ENCODE measurements at places on chromosomes 3 and 15.
A peak's percentile ranks its signal among the peaks of the same experiment; 100 is the strongest.

- DNase-seq, result no peak
These were observed 23.0 kb downstream of the MYH15 start for GRCh38 chr3:108487439-108487838.

DNA sequence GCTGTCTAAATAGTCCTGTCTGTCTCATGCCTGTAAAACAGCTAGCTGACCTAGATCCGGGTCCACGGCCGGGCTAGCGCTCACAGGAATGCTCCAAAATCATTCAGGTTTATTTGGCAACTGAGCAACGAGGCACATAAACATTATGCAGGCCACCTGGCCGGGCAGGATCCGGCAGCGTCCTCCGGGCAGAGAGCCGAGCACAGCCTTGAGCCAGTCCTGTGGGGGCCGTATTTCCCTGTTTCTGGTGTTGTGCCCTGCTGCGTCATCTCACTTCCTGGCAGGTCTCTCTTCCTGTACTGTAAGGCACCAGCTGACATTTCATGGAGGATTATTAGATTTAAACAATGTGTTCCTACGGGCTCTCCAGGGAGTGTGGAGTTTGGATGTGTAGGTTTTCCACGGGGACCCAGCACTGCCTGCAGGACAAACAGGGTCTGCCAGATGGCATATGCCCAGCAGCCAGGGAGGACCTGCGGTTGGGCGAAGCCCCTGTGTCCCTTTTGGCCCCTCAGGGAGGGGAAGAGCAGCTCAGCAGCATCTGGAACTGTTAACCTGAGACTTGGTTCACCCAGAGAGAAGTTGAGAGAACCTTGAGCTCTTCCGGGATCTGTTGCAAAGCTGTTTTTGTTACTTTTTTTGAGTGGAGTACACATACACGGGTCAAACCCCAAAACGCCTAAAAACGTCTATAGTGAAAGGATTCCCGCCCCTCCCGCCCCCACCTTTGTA lies 16.6 kb upstream of the LRRK1 start:
- peak; percentile 78 for DNase-seq

GRCh38 chr15:63029676-63030075 lies 12.9 kb upstream of the TPM1 start:
- no peak for DNase-seq

- no peak for DNase-seq
These were observed 40.5 kb upstream of the SEC13 start for GRCh38 chr3:10361375-10361774.

DNA sequence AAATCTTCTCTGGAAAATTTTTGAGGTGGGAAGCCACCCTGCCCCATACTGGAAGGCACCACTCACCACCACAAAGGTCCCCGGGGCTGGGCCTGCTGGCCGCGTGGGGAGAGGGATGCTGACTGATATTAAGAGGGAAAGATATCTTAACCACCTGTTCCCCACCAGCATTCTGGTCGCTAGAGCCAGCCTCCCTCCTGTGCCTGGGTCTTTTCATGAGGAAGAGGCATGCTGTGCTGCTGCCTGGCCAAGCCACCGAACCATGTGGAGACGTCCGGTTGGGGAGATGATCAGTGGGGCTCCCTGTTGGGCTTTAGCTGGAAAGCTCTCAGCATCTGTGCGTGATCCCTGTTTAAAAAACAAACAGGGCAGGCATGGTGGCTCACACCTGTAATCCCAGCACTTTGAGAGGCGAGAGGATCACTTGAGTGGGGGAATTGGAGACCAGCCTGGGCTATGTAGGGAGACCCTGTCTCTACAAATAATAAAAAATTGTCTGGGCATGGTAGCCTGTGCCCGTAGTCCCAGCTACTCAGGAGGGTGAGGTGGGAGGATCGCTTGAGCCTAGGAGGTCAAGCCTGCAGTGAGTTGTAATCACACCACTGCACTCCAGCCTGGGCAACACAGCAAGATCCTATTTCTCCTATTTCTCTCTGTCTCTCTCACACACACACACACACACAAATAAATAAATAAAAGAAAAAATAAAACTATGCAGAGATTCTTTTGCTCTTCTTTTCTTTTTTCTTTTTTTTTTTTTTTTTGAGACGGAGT lies 1.0 kb downstream of the KLHL18 start:
- peak; percentile 11 for DNase-seq

DNA sequence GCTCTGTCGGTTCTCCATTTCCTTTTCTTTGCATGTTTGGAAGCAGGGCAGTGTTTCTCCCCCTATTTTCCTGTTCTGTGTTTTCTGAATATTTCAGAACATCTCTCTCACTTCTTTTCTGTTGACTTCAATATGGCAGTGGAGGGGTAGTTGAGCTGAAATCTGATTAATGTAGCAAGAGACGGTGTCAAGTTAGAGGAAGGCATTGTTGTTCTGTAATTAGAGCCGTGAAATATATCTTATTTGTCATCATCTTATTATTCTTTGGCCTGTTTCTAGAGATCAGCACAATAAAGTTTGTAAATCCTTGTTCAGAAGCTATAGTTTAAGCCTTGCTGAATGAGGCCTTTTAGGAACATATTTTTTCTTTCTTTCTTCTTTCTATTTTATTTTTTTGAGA lies 353.9 kb downstream of the PTPRG start:
- DNase-seq, result no peak

DNA sequence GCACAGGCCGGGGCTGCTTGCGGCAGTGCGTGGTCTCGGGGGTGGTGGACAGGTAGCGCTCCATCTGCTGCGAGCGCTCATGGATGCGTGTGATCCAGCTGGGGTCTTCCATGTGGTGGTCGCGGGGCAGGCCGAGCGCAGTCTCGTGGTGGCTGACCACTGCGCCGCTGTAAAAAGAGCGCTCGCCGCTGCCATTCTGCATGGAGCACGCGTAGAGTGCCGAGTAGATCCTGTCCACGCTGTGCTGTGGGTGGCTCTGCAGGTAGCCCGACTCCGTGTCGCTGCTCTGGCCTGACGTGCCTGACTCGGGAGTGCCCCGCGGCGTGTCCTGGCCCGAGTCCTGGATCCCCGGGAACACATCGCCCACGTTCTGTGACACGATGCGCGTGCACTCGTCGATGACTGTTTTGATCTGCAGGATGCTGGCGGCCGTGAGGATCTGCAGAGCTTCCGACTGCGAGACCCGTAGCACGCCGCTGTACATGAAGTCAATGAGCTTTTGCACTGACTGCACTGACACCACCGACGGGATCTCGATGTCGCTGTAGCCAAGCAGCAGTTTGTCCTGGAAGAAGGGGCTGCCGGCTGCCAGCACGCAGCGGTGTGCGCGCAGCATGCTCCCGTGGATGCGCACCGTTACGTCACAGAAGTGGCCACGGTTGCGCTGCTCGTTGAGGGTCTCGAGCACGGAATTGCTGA lies 57.4 kb downstream of the TIGIT start:
- DNase-seq, result no peak

DNA sequence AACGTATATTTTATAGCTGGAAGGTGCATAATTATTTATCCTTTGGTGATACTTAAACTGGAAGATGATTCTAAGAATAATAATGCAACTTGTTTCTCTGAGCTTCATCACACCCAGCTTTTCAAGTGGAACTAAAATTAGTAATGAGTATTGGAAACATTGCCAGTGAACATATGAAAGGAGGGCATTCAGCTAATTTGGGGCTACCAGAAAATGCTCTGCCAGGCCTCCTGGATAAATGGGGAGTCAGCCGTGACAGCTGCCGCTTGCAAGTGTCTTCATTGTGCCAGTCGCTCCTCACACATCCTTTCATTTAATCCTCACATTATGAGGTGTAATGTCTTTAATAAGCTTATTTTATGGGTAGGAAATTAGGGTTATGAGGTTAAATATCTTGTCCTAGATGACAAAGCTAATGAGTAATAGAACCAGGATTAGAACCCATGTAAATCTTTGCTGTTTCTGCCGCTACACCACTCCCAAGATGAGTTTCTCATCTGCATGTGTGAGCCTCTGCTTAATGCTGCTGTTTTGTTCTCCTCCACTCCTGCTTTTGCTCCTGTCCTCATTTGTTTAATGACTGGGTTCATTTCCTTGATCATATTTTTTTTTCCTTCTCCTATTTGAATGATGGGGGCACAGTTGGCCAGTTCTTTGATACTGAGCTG lies 155.7 kb downstream of the PLCL2 start:
- no peak for DNase-seq

Measured in BE2C (cell line).